Anterior cingulate cortex (tissue), 58 donors: ENCODE measurements at places on chromosomes 7 and 10.
A peak's percentile ranks its signal among the peaks of the same experiment; 100 is the strongest.

GRCh38 chr7:98203261-98203963 lies 7.8 kb upstream of the BHLHA15 start:
- no peak for DNase-seq

DNA sequence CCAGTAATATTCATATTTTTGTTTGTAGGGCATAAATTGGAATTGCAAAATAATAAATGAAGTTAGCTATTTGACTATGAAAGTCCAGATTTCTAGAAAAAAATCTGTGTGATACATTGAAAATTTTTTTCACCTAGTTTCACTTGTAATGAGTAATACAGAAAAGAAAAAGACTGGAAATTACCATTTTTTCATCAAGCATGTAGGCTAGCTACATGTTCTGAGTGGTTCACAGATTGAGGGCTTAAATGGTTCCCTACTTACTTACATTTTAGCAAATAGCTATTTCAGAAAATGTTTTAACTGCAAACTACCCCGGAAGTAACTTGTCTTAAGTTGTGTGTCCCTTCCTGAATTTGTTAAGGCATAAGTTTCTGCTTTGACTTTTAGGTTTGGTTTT lies 396.0 kb downstream of the PHF14 start:
- DNase-seq, result no peak

DNA sequence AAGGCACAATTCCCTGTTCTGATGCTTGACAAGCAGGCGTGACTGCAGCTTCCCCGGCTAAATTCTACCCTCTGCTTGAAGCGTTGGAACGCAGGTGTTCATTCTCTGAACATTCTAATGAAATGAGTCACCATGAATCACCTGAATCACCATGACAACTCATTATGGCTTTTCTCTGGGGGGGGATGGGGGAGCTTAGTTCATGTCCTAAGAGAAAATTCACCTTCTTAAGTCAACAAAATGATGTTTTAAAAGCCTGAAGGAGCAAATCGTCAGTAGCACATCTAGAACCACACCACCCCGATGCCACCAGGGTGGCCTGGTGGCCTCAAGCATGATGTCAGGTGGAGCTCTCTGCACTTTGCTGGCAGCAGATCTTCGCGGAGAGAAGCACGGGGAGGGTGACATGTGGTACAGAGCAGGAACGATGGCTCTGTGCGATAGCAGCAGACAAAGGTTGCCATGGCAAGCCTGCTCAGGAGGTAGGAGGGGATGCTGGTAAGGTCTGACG lies 33.7 kb downstream of the DDC start:
- DNase-seq, result peak; percentile 59

GRCh38 chr10:70809726-70810125 lies 6.0 kb upstream of the SGPL1 start:
- no peak for DNase-seq

- no peak for DNase-seq
These were observed 436.8 kb upstream of the FOXK1 start for GRCh38 chr7:4245135-4245865.

DNA sequence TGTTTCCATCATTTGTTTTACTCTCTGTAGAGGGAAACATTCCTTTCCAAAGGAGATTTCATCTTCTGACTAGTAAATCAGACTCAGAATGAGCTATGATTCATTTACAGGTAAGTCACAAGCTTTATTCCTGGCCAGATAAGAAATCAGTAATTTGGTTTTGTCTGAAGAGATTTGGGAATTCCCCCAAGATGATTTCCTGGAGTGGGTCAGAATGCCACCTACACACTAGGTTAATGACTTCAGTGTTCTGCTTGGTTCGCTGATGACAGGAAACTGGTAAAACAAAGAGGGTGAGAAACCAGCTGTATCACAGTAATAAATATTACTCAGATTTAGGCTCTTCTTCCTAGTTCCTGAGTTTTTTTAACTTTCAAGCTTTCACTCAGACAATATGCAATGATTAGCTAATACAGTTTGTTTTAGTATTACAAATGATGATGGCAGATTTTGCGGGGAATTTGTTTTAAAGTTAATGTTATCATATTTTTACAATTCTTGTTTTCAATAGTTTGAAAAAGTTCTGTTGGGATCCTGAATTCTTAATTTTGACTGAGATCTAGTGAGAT lies 8.3 kb upstream of the ASZ1 start:
- no peak for DNase-seq

GRCh38 chr7:51850126-51850525 lies 533.5 kb upstream of the COBL start:
- no peak for DNase-seq
